Karpas-422 (cell line): ENCODE measurements at places on chromosomes 3 and 15. TPM values are rescaled to one million over a fixed set of nuclear protein-coding genes. Genes with fewer than 3 reads are reported as not detected.

The WDR53 gene
- total RNA-seq, result 7.0 and 9.2 TPM in 2 replicates

The TUBGCP5 gene
- total RNA-seq, result 15.3 and 17.9 TPM in 2 replicates

The SLC51A gene
- not detected in 2 replicates for total RNA-seq

DNA sequence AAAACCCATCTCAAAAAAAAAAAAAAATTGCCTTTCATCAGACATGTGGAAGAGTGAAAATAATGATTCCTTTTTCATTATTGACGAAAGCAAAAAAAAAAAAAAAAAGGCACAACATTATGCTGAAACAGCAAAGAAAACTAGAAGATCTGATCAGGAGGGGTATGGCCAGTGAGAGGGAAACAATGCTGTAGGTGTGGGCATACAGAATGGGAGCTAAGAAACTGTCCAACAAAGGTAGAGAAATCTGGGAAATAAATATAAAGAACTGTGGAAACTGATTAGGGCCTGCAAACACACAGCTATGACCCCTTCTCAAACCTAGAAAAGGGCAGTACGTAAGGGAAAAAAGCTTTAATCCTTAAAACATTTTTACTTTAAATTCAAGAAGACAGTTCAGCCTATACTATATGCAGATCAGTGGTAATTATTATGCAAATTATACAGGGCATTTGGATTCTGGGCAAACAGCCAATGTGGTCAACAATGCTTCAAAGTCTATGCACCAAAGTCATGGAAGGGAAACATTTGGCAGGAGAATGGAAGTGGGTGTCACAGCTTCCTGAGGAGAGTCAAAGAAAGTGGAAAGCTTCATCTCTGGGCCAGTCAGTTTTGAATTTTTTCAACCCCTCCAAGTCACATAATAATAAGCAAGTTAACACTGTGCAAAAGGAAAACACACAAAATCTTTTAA is 68.3 kb upstream of the SLC12A8 start:
- no peak overlapping the region for H3K27ac ChIP-seq
- no peak for DNase-seq
- no peak overlapping the region for H3K4me3 ChIP-seq
- H3K4me1 ChIP-seq, result peaks cover 36% of the 10 kb centered on the region

DNA sequence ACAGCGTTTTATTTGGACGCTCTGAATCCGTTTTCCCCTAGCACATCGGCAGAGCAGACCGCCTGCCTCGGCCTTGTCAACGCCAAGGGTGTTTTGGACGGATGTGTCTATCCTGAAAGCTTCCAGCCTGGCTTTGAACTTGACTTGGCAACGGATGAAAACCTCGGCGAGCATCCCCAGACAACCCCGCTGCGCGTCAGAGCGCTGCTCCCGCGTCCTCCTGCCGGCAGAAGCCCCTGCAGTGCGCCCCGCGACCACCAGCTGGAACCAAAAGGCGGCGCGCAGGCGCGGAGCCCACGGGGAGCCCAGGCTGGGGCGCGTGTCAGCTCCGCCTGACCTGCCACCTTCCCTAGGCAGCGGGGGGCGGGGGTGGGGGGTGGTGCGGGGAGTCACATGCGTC is 26.2 kb upstream of the ARL8B start:
- no peaks in the 10 kb centered on the region for H3K4me1 ChIP-seq
- no peaks in the 10 kb centered on the region for H3K27me3 ChIP-seq
- H3K36me3 ChIP-seq, result no peaks in the 10 kb centered on the region
- no peak overlapping the region for H3K4me3 ChIP-seq

DNA sequence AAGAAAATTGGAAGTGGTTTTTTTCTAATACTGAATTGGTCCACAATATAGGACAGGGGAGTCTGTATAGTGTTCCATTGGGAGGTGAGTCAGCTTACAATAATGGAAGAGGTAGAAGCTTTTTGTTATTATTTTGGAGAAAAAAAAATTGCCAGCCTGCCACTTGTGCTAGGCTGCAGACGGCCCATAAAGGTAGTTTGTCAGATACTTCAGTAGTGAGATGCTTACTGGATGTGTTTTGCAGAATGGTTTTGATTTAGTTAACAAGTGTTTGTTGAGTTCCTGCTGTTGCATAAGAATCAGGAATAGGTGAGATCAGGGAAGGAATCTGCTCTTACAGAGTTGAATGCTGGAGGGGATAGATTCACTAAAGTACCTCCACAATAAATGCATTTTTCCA is 1.0 kb downstream of the DTWD1 start:
- H3K27me3 ChIP-seq, result no peaks in the 10 kb centered on the region
- DNase-seq, result peak; percentile 48
- H3K4me3 ChIP-seq, result peak overlapping the region; percentile 76
- peaks cover 20% of the 10 kb centered on the region for H3K4me1 ChIP-seq
- H3K27ac ChIP-seq, result peak overlapping the region; percentile 63; the same call in 1 of the 2 replicates
- peaks cover 42% of the 10 kb centered on the region for H3K36me3 ChIP-seq

DNA sequence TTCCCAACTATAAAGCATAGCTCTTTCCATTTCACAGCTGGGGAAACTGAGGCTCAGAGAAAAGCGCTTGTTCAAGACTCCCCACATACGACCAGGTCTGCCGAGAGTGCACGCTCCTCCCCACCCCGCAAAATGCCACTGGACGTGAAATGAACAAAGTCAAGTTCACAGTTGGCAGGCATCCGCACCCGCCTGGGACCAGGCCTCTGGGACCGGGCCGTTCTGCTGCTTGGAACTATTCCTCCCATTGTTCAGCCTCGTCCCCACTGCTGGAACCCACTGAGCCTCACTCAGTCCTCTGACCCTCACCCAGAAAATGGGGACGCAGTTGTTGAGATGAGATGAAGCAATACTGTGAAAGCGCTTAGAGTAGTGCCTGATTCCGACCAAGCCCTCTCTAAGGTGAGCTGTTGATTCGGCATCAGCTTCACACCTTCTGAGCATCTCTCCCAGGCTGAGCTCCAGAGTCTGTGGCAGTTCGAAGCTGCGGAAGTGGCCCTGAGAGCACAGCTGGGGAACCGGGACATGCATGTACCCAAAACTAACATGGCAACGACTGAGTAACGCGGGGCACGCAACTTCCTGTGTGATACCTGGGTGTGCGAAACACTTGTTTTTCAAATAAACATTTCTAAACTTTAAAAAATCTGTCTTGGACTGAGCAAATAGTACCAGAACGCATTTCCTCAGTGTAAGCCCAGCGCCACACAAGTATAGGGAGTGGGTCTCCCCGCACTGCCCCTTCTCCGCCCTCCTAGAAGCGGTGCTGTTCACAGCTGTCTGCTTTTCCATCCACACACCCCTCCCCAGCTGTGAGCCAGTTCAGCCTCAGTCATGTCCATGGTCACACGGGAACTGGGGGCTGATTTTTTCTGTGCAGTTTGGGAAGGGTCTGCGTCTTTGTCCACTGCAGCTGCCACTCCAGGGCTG is 93.4 kb downstream of the CHSY1 start:
- DNase-seq, result no peak
- no peaks in the 10 kb centered on the region for H3K36me3 ChIP-seq
- H3K4me1 ChIP-seq, result peaks cover 17% of the 10 kb centered on the region
- H3K27ac ChIP-seq, result no peak overlapping the region
